Smooth muscle cell of the umbilical artery (primary cell): ENCODE measurements at places on chromosomes 5 and 9. TPM values are rescaled to one million over a fixed set of nuclear protein-coding genes. Genes with fewer than 3 reads are reported as not detected.

The FUT7 gene
- total RNA-seq = under 0.01 TPM in 1 of 2 replicates, not detected in the other

The PGM5 gene
- 3.0 TPM in 2 replicates for total RNA-seq

The PCDHGA10 gene
- total RNA-seq = 6.8 and 8.6 TPM in 2 replicates

The CDH9 gene
- 0.59 TPM in 1 of 2 replicates, not detected in the other for total RNA-seq

The OR1J2 gene
- not detected in 2 replicates for total RNA-seq

The CDC20B gene
- not detected in 2 replicates for total RNA-seq

The MAP1B gene
- 501 and 541 TPM in 2 replicates for total RNA-seq

The CYFIP2 gene
- 18.7 and 40.6 TPM in 2 replicates for total RNA-seq

The PTPN3 gene
- total RNA-seq = 0.30 and 1.9 TPM in 2 replicates

The ADGRV1 gene
- 0.14 and 0.89 TPM in 2 replicates for total RNA-seq

The APBA1 gene
- 7.4 and 9.8 TPM in 2 replicates for total RNA-seq

The NIM1K gene
- total RNA-seq = 0.32 and 1.2 TPM in 2 replicates

The IFNB1 gene
- 0.30 TPM in 1 of 2 replicates, not detected in the other for total RNA-seq

The TNFSF8 gene
- not detected in 2 replicates for total RNA-seq

The SOHLH1 gene
- total RNA-seq = not detected in 2 replicates

The SOWAHA gene
- total RNA-seq = not detected in 2 replicates

The CCNG1 gene
- 481 and 509 TPM in 2 replicates for total RNA-seq

The SH3TC2 gene
- 1.2 TPM in 2 replicates for total RNA-seq

The ECSCR gene
- 0.30 and 0.74 TPM in 2 replicates for total RNA-seq

The IFNA13 gene
- not detected in 2 replicates for total RNA-seq

The ISCA1 gene
- 18.9 and 26.1 TPM in 2 replicates for total RNA-seq

The C1QTNF3 gene
- total RNA-seq = 0.30 and 0.60 TPM in 2 replicates

The DOCK2 gene
- total RNA-seq = 3.0 and 5.4 TPM in 2 replicates

The NR6A1 gene
- under 0.01 and 1.2 TPM in 2 replicates for total RNA-seq

The SPATA31C1 gene
- not detected in 2 replicates for total RNA-seq

The DPYSL3 gene
- total RNA-seq = 263 and 416 TPM in 2 replicates

The PCDHGB1 gene
- 3.3 TPM in 2 replicates for total RNA-seq

The MORN5 gene
- not detected in 2 replicates for total RNA-seq
